ENCODE measurements at places on chromosomes 16 and 17.

GRCh38 chr17:31532526-31532925 is 141.1 kb downstream of the RAB11FIP4 start:
- H3K4me1 ChIP-seq = peaks cover 10% of the 10 kb centered on the region
- peaks cover 53% of the 10 kb centered on the region for H3K36me3 ChIP-seq
- DNase-seq = no peak
- H3K27me3 ChIP-seq = no peaks in the 10 kb centered on the region
- no peak overlapping the region for H3K27ac ChIP-seq
- no peak overlapping the region for H3K4me3 ChIP-seq

DNA sequence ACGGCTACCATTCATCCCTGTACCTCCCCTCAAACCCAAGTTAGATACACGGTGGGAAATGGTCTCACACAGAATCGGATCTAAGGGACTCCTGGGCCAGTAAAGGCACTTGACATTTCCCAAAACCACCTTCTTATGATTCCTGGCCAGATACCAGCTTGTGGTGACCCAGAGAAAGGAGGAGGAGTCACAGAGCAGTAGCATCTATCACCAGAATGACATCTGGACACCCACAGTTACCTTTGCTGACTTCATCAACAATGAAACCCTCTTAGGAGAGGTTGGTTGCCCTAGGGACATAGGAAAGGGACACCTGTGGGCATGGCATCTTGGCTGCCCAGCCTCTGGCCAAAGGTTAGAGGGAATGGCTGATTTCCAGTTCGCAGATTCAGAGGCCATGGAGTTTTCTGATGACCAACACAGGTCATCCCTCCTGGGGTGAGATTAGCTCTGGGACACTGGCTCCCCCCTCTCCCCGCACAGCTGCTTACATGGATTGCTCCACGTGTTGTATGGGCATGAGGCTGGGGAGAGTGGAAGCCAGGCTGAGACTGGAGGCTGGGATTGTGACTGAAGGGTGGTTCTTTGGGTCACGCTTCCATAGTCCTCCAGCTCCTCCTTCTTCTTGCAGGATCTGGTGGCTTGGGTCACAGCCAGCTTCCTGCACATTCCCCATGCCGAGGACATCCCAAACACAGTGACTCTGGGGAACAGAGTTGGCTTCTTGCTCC is 1.4 kb upstream of the AOC3 start:
- peaks cover 11% of the 10 kb centered on the region for H3K36me3 ChIP-seq
- H3K4me3 ChIP-seq = no peak overlapping the region
- no peak for DNase-seq
- no peaks in the 10 kb centered on the region for H3K4me1 ChIP-seq

GRCh38 chr17:45296003-45296832 is 20.6 kb downstream of the MAP3K14 start:
- H3K27ac ChIP-seq = no peak overlapping the region
- peaks cover 33% of the 10 kb centered on the region for H3K36me3 ChIP-seq
- H3K27me3 ChIP-seq = no peaks in the 10 kb centered on the region
- no peak overlapping the region for H3K4me3 ChIP-seq

DNA sequence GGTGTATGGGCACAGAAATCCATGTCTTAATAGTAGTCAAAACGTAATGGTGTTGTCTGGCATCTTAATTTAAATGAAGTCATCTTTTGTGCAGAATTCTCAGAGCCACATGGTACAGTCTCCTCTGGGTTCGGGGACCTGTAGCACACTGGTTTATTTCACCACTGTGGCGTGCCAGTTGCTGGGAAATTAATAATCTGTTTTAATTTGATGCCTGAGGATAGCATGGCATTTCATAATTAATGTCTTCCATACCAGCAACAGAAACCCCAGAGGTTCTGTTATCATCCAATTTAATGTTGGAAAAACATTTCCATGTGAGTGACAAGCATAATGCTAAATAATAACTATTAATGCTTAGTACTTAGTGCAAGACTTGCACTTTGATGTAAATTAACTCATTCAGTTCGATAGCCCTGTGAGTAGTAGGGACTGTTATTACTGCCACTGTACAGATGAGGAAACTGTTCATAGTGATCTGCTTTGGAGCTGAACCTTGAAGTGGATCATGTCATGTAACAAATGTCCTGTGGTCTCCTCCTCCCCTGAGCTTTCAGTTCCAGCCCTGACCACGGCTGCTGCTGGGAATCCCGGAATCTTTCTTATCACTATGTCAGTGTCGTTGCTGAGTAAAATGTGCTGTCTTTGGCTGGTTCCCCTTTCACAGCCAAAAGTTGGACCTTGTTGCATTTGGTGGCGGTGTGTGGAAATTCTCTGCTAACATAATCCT is 51.2 kb downstream of the SNX29 start:
- H3K27me3 ChIP-seq = no peaks in the 10 kb centered on the region
- no peak for DNase-seq
- H3K4me1 ChIP-seq = peaks cover 4% of the 10 kb centered on the region
- no peak overlapping the region for H3K4me3 ChIP-seq
- H3K27ac ChIP-seq = no peak overlapping the region

DNA sequence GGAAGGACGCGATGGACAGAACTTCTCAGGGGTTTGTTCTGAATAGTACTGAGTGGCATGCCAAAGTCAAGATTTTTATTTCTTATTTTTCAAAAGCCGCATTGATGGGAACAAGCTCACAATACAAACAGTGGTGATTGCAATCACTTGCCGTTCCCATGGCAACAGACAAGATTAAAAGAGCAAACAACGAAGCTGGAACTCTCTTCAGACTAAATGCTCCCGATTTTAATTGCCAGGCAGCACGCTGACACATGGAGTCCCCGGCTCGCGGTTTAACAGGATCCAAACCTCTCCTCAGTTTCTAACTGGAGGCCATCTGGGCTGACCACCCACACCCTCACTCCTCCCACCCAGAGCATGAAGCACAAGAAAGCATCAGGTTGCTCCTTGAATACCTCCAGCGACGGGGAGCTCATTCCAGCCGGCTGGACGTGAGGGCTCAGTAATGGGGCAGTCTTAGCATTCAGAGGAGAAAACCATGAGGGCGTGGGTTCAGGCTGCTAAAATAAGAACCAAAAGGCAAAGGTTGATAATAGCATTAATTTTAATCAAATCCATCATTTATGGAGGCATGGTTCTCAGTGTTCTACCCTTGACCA is 41.5 kb downstream of the AIPL1 start:
- peaks cover 10% of the 10 kb centered on the region for H3K27me3 ChIP-seq
- no peaks in the 10 kb centered on the region for H3K36me3 ChIP-seq
- H3K4me1 ChIP-seq = no peaks in the 10 kb centered on the region
- DNase-seq = no peak

- no peak overlapping the region for H3K27ac ChIP-seq
- no peaks in the 10 kb centered on the region for H3K36me3 ChIP-seq
- no peak for DNase-seq
- H3K4me1 ChIP-seq = no peaks in the 10 kb centered on the region
Measured at GRCh38 chr17:29238133-29238850, 8.4 kb upstream of the CRYBA1 start.

DNA sequence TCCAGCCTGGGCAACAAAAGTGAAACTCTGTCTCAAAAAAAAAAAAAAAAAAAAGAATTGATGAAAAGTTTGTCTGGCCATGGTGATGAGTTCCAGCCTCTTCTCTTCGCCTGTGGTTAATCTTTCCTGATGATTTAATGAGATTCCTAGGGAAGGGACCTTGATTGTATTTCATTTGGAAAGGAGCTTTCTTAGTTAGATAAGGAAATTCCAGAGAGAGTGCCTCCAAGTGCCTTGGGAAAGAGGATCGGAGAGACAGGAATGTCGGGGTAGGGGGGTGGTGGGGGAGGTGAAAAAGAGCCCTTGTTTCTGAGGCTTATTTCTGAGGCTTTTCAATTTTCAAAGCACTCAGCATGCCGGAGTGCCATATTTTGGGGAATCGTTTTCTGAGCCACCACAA is 93.2 kb upstream of the SIAH1 start:
- H3K27me3 ChIP-seq = no peaks in the 10 kb centered on the region
- H3K4me1 ChIP-seq = no peaks in the 10 kb centered on the region
- H3K27ac ChIP-seq = no peak overlapping the region
